ENCODE measurements at places on chromosomes 4 and X.

DNA sequence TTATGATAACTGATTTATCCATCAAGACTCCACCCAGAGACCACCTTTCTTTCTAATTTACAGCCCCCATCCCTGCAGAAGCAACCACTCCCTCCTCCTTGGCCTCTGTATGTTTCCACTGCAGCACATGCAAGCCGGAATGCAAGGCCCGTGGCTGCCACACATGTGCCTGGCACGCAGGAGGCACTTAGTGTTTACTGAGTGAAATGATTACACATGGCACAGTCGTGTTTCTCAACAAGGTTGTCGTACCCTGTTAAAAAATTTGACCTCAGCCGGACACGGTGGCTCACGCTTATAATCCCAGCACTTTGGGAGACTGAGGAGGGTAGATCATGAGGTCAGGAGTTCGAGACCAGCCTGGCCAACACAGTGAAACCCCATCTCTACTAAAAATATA, 104.3 kb downstream of the APBB2 start:
- no peak for DNase-seq

GRCh38 chr4:184028561-184029374, 123.7 kb downstream of the STOX2 start:
- no peak for DNase-seq

- DNase-seq: no peak
Measured at GRCh38 chr4:35500812-35501211, 743.5 kb downstream of the ARAP2 start.

DNA sequence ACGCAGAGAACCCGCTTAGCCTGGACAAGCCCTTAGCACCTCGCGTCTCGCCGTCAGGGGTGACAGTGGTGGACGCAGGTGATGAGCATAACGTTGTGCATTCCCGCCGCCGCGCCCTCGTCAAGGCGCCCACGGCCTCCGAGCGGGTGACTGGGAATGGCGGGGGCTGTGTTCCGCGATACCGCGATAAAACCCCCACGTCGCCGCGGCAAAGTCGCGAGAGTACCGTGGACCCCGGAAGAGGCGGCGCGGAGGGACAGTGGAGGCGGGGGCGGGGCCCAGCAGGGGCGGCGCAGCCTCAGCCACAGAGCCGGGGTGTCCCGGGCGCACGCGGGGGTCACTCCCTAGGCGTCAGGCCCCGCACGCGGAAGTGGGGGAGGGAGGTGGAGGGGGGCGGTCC, 53.8 kb downstream of the ZFYVE28 start:
- peak; percentile 35 for DNase-seq

GRCh38 chr4:112591593-112591992, 45.1 kb downstream of the ZGRF1 start:
- DNase-seq: no peak

- no peak for DNase-seq
Measured at GRCh38 chrX:133660281-133660680, 245.0 kb upstream of the GPC4 start.

- DNase-seq: no peak
Measured at GRCh38 chr4:119152741-119153140, 17.1 kb downstream of the MYOZ2 start.

Measured in brain microvascular endothelial cell (primary cell).